OCI-M1 (cell line): ENCODE measurements at places on chromosomes 12 and 14.

DNA sequence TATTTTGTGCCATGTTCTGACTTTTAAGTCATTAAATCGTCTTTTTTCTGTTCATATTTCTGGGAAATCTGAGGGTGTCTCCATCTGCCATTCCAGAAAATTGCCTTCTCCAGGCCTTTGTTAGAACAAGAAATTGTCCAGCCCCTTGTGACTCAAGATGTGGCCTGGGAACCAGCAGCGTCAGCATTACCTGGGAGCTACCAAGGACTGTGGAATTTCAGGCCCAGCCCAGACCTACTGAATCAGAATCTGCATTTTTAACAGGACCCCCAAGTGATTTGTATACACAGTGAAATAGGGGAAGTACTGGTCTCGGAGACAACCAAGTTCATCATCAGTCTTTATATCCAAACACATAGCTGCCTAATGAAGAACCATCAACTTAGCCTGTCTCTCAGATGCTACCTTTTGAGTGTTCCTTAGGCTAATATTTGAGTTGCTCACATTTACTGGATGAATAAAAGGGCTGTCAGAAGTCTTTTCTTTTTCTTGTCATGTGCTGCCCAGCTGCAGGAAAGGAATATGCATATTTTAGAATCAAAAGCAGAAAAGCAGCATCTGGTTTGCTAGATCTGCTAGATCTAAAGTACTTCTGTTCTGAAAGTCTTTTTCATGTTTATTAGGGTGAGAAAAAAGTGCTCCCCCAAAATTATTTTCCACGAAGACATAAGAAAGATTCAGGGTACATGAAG is 21.2 kb downstream of the GPHB5 start:
- DNase-seq = no peak

DNA sequence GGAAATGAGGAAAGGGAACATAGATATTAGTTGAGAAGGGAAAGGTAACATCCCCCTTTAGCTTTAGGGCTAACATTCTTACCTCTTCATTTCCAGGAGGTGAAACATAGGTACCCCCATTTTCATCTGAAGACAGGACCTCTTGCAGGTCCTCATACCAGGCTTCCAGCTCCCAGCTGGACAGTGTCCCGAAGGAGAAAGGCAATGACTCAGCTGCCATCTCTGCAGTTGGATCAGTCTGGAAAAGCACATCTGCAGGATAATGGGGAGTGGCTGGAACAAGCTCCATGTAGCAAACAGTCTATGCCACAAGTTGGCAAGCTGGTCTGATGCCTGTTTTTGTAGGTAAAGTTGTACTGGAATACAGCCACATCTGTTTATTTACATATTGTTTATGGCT is 3.1 kb downstream of the DDIT3 start:
- DNase-seq = peak; percentile 44

GRCh38 chr12:100356644-100357223 is at the start of gene SLC17A8:
Gene SLC17A8, plus strand, starts transcription at chr12:100357074. Its CDS starts 318 bp downstream, at chr12:100357392.
- no peak for DNase-seq

DNA sequence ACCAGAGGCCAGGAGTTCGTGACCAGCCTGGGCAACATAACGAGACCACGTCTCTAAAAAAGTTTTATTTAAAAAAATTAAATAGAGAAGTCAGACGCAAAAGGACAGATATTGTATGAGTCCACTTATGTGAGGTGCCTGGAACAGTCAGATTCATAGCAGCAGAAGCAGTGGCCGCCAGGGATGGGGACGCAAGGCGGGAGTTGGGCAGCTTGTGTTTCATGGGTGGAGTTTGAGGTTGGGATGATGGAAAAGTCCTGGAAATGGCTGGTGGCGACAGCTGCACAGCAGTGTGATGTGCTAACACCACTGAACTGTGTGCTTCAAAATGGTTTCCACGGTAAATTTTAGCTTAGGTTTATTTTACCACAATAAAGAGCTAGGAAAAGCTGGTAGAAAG is 57.6 kb upstream of the DDX11 start:
- no peak for DNase-seq

DNA sequence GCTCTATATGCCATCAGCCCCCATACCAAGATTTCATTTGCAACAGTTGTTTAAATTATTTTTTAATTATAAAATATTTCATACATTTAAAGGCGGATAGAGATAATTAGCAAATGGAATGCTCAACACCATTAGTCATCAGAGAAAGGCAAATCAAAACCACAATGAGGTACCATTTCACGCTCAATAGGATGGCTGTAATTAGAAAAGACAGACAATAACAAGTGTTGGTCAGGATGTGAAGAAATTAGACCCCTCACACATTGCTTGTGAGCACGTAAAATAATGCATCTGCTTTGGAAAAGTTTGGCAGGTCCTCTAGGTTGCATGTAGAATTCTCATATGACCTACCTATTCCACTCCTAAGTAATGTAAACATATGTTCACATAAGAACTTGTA is 35.3 kb upstream of the EPS8 start:
- no peak for DNase-seq

- DNase-seq = no peak
Observed at GRCh38 chr12:128313931-128314330, 47.0 kb downstream of the TMEM132C start.

DNA sequence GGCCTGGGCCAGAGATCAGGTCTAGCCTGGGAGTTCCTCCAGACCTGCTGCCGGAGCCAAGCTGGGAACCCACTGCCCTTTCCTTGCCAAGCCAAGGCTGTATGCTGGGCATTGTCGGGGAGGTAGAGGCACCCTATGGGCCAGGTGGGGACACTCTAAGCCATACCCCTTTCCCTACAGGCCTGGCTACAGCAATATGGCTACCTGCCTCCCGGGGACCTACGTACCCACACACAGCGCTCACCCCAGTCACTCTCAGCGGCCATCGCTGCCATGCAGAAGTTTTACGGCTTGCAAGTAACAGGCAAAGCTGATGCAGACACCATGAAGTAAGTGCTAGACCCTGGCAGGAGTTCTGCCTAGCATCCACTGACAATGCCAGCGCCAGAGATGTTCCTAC is 4.9 kb downstream of the MMP14 start:
- no peak for DNase-seq

DNA sequence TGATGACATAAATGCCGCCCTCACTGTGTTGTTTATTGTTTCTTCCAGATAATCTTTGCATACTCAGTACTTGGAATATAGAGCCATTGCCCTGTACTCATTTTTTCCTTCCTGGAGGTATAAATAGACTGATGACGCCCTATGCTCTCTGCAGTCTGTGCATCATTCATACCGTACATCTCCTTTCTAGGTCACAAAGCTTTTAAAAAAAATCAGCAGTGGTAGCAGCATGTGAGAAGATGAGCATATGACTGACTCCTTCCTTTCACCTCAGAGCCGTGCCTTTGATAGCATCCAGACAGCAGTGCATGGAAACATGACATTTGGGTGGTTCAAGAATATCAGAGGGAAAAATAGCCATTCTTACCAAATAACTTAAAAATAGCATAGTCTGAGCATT is 77.3 kb downstream of the PDE3A start:
- no peak for DNase-seq

- DNase-seq = peak; percentile 80
Observed at GRCh38 chr14:22178333-22178839, 410.6 kb downstream of the DAD1 start.

GRCh38 chr14:101594511-101595148 is 33.3 kb downstream of the DIO3 start:
- DNase-seq = no peak

DNA sequence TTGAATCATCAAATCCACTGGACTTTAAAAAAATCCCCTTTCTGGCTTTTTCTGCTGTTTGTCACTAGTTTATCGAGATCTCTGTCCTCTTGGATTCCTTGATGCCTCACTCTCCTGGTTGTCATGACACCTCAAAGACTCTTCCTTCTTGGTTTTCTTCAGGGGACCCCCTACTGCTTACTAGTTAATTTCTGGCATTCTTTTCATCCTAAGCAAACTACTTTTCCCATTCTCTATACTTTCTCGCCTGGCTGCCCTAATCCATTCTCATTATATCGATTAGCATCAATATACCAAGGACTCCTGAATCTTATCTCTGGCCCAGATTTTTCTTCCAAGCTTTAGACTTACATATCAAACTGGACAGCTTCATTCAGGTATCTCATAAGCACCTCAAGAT is 98.6 kb downstream of the NEDD1 start:
- no peak for DNase-seq

GRCh38 chr14:79369359-79370332 is 841.7 kb downstream of the DIO2 start:
- DNase-seq = peak; percentile 66

GRCh38 chr14:49944501-49944900 is 51.6 kb downstream of the ARF6 start:
- no peak for DNase-seq

DNA sequence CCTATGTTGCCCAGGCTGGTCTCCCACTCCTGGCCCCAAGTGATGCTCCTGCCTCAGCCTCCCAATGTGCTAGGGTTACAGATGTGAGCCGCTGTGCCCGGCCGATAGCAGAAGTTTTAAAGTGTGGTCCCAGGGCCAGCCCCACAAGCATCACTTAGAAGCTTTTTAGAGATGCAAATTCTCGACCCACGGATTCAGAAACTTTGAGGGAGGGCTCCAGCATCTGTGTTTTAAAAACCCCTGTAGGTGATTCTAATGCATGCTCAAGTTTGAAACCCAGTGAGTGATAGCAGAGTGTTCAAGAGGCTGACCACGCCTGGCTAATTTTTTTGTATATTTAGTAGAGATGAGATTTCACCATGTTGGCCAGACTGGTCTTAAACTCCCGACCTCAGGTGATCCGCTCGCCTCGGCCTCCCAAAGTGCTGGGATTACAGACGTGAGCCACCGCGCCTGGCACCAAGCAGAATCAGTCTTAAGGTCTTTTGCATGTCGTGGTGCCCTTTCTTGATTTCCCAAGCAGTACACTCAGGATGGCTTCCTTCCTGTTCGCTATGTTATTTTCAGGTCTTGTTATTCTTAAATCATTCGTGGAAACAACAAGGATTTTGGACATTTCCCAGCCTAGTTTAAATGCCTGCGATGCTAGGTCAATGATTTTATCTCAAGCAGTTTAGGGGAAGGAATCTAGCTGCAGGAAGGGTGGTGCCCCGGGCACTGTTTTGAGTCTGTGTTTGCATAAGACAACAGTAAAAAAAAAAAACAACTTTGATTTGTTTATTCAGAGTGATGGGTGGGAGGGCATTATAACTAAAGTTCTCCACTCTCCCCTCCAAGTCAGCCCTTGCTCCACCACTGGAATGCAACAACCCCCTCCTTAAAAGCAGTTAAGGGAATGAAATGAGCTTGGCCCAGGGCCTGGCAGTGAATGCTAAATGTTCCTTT is 9.2 kb upstream of the RILPL2 start:
- DNase-seq = no peak

DNA sequence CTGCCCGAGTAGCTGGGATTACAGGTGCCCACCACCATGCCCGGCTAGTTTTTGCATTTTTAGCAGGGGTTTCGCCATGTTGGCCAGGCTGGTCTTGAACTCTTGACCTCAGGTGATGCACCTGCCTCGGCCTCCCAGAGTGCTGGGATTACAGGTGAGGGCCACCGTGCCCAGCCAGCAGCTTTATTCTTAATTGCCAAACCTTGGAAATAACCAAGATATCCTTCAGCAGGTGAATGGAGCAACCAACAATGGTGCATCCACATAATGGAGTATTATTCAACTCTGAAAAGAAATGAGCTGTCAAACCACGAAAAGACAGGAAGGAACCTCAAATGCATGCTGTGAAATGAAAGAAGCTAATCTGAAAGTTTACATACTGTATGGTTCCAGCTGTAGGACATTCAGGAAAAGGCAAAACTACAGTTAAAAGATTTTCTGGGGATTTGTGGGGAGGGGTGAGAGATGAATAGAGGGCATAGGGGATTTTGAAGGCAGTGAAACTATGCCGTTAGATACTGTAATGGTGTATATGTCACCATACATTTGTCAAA is 118.8 kb upstream of the CCND2 start:
- no peak for DNase-seq

GRCh38 chr12:115308918-115309317 is 624.9 kb upstream of the TBX3 start:
- DNase-seq = no peak

DNA sequence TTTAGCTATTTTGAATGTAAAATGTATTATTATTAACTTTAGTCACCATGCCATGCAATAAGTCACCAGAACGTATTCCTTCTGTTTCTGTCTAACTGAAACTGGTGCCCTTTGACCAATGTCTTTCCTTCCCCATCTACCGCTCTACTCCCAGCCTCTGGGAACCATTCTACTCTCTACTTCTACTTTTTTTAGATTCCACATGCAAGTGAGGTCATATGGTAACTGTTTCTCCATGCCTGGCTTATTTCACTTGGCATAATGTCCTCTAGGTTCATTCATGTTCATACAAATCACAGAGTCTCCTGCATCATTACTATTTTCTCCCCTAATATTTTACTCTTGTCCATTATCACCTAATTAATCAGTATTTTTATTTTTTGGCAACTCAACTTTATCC is 160.1 kb downstream of the TMX1 start:
- no peak for DNase-seq

- no peak for DNase-seq
Observed at GRCh38 chr12:114215746-114216145, 190.2 kb downstream of the TBX5 start.

- peak; percentile 73 for DNase-seq
Observed at GRCh38 chr14:102504328-102504999, 5.1 kb downstream of the ANKRD9 start.

GRCh38 chr12:74719447-74719846 is 181.8 kb downstream of the ATXN7L3B start:
- no peak for DNase-seq

DNA sequence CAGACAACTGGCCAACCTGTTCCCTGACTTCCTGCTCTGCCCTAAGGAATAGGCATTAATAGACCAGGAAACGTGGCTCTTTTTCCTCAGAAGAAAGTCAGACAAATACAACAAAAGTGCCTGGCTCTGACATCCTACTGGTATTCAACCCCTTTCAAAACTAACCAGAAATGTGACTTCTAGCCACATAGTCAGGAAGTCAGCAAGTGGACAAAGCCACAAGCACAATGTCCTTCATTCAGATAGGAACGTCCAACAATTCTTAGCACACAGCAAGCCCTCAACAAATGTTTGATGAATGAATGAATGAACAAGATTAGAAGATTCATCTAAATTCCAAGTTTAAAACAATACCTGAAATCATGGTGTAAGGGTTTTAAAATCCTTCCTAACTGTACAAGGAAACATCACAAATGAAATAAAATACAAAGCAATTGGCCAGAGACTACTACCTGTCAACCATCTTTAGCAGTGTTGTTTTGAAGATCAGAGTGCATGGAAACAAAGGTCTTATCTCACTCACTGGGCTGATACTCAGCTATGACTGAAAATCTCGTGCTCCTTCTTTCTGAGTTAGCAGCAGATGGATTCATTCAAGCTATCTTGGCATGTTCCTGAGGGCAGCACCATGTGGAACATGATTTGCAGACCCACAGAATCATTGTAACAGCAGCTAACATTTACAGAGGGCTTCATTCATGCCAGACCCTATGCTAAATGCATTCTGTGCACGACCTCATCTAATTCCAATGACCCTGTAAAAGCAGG is 16.5 kb downstream of the APPL2 start:
- DNase-seq = no peak

GRCh38 chr14:59320361-59320760 is 131.9 kb downstream of the DAAM1 start:
- DNase-seq = no peak

- DNase-seq = no peak
Observed at GRCh38 chr12:2806700-2807099, 5.8 kb upstream of the ITFG2 start.

- peak; percentile 85 for DNase-seq
Observed at GRCh38 chr14:24277606-24278321, 6.4 kb upstream of the RABGGTA start.
